Gastroesophageal sphincter (tissue), 4 donors: ENCODE measurements at places on chromosomes 1 and 21.

DNA sequence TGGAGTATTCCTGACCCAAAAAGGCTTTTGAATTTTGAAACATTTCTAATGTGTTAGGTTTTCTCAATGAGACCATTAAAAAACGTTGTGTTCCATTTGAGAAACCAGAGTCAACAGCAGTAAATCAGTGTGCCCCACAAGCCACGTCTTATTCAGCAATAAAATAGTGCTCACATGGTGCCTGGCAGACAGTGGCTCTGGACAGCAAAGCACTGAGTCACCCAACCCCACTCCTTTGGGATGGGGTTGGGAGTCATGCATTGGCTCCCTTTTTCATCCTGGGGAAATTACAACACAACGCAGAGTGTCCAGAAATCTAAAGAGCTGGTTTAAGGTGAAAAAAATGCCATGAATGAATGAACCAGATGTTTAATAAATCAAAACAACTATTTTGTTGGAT lies 46.5 kb downstream of the KCNJ15 start:
- peak; percentile 91 for ATAC-seq

- ATAC-seq = no peak
These were observed 306.3 kb downstream of the LMX1A start for GRCh38 chr1:165050246-165050645.

DNA sequence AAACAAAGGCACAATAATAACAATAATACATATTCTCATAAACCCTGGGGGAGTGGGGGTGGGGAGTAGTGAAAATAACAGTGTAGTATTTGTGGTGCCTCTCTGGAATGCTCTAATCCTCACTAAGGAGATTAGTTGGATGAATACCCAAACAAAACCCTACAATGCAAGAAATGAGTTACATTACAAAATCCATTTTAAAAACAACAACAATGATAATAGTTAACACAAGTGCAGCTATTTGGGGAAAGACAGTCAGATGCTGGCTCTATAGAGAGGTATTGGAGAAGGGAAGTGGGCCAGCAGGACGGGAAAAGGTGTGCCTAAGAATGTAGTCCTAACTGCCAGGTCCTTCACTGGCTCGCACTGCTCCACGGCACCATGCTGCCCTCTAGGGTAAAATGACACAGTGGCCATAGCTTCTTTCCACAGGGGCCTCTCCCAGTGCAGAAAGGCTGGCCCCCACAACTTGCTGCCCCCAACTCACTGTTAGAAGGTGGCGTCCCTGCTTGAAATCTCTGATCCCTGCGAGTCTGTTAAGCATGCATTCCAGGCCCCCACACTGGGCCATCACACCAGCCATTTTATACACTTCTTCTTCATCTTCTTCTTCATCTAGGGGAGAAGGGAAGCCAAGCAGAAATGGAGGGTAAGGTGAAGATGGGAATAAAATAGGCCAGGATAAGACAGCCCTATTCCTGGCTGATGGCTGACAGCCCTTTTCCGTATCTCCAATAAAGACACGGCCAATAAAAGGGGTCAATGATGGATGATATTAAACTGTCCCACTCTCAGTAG lies 113.8 kb downstream of the UBR4 start:
- peak; percentile 43 for ATAC-seq

DNA sequence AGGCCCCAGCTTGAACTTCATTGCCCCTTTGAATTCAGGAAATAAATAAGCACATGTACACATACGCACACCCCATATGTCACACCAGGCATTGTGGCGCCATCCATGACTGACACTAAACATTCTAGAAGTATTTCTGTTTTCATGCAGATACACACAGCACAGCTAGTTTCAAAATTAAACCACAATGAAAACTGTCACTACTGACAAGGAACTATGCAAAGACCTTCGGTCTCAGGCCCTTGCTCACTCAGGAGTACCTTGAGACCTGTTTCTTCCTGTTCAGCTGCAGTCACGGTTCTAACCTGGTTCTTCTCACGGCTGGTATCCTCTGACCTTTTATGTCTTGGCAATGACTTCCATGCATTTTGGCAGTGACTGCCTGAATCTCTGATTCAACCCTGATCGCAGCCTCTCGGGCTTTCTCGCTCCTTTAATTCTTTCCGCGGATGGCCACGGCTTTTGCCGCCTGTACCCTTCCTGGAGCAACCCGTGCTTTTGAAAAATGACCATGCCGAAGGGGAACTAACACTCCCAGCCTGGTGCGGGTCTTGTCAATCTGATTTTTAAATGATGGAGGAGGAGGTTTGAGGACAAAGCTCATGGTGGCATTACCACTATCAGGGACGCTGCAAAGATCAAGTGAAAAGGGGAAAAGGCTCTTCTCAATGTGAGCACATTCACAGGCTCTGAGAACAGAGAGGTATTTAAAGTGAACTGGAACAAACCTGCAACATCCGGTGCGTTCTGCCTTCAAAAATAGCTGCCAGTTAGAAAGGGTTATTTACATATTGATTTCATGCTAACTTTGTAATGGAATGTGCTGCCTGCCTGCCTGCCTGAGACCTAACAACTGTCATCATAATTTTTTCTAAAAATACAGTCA lies 384.6 kb downstream of the RRAGC start:
- no peak for ATAC-seq

- ATAC-seq = peak; percentile 64
These were observed 2.6 kb downstream of the ADAMTS5 start for GRCh38 chr21:26964170-26964778.

GRCh38 chr1:201085902-201086735 lies 26.1 kb downstream of the CACNA1S start:
- peak; percentile 40 for ATAC-seq

GRCh38 chr1:229378586-229379367 lies 35.9 kb upstream of the CCSAP start:
- ATAC-seq = no peak

DNA sequence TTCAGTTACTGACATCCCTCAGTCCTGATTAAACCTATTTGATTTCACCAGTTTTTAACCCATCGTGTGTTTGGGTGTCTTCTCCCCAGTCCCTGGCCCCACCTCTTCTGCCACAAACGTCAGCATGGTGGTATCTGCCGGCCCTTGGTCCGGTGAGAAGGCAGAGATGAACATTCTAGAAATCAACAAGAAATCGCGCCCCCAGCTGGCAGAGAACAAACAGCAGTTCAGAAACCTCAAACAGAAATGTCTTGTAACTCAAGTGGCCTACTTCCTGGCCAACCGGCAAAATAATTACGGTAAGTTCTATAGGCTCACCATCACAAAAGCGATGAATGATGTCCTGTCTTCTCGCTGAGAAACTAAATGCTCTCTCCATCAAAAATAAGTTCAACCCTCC lies 28.7 kb downstream of the NBPF3 start:
- ATAC-seq = no peak

DNA sequence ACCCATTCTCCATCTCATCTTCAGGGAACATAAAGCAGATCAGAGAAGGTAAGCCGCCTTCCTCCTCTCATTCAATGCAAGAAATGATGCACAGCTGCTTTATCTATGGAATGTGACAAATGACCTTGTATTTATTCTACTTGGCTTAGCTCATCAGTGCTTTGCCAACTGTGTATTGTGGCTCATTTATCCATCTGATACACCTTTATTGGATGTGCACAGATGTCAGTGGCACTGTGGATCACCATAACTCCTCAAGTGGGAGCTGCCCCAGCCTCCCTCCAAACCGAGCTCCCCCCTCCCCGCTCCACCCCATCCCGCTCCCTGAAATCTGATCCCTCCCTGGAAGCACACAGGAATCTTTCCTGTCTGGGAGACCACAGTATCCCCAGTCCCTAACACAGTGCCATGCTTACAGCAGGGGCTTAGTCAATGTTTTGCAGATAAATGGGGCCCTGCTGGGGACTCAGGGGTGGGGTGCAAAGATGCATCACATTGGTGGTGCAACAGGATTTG lies 156.0 kb upstream of the RAB4A start:
- ATAC-seq = no peak

DNA sequence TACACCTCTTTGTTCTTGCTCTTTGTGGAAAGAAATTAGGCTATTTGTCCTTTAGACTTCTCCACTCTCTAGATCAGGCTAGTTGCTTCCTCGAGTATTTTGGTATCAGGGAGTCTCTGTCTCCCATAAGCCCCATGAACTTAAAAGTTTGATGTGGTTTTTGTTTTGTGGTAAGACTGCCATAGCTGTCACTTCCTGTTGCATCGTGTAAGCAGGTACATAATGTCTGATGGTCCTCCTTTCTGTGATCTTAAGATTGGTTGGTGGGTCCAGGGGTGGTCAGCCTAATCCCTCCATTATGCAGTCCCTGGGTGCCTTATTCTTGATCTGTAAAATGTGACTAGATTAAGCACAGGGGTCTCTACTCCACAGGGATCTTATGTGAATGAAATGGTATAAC lies 23.1 kb downstream of the CD53 start:
- no peak for ATAC-seq

- ATAC-seq = no peak
These were observed 45.7 kb downstream of the LRRC8D start for GRCh38 chr1:89866568-89866967.

GRCh38 chr1:179589509-179589908 lies 2.1 kb upstream of the TDRD5 start:
- ATAC-seq = no peak

- ATAC-seq = no peak
These were observed 29.9 kb downstream of the FUBP1 start for GRCh38 chr1:77948841-77949424.

DNA sequence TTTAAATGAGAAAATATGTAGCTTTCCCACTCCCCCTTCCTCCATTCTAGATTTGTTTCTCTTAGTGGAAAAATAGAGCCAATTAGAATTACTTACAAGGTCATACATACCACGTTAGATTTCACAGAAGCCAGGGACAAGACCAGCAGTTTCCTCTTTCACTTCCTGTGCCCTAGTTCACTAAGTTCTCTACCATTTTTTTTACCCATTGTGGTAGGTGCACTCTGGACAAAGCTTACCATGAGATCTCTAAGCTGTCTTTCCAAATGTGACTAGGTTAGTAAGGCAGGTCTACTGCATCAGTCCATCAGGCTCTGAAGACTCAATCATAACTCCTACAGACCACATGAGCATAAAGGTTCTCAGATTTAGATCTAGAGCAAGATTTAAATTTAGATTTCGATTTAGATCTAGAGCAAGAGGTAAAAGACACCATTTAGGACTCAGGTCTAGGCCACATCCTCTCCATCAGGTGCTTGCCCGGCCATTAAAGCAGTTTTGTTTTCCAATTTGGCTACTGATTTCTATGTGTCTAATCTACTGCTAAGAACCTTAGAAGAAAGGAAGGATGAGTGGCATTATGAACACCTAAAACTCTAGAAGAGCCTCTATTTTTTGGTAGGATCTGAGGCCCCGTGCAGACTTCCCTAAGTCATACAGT lies 235.3 kb downstream of the FAF1 start:
- no peak for ATAC-seq
